ENCODE measurements at places on chromosomes 5 and 9. TPM values are rescaled to one million over a fixed set of nuclear protein-coding genes. Genes with fewer than 3 reads are reported as not detected.

The ADAMTS16 gene
- total RNA-seq = not detected

The FBXL17 gene
- 16.1 TPM for total RNA-seq

The SH3RF2 gene
- 41.2 TPM for total RNA-seq

GRCh38 chr9:135032868-135033460 lies 54.5 kb upstream of the OLFM1 start:
- no peak for DNase-seq
- no peaks in the 10 kb centered on the region for H3K36me3 ChIP-seq
- H3K4me3 ChIP-seq = no peak overlapping the region
- no peak overlapping the region for H3K27ac ChIP-seq

- H3K4me1 ChIP-seq = no peaks in the 10 kb centered on the region
- DNase-seq = no peak
- H3K36me3 ChIP-seq = no peaks in the 10 kb centered on the region
- H3K4me3 ChIP-seq = no peak overlapping the region
- no peak overlapping the region for H3K27ac ChIP-seq
Measured at GRCh38 chr9:90073186-90073945, 468.6 kb downstream of the GADD45G start.

DNA sequence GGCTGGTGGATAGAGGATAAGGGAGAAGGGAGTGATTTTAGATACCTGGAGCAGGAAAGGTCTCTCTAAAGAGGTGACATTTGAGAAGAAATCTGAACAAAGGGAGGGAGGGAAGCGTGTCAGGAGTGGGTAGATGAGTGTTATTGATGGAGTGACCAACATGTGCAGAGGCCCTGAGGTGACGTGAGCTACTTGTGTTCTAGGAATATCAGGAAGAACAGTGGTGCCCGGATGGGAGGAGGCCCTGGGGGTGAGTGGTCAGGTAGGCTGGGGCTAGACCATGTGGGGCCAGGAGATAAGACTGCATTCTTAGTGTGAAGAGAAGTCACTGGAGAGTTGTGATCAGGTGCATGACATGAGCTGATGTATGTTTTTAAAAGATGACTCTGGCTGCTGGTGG lies 256.2 kb downstream of the ARHGAP26 start:
- H3K36me3 ChIP-seq = no peaks in the 10 kb centered on the region
- peaks cover 39% of the 10 kb centered on the region for H3K4me1 ChIP-seq
- no peak for DNase-seq
- no peak overlapping the region for H3K27ac ChIP-seq
- no peak overlapping the region for H3K4me3 ChIP-seq
- H3K27me3 ChIP-seq = no peaks in the 10 kb centered on the region

The CCDC152 gene
- 0.89 TPM for total RNA-seq

GRCh38 chr5:160155017-160155750 lies 35.9 kb upstream of the PWWP2A start:
- no peak overlapping the region for H3K4me3 ChIP-seq
- no peaks in the 10 kb centered on the region for H3K36me3 ChIP-seq
- H3K27me3 ChIP-seq = no peaks in the 10 kb centered on the region
- DNase-seq = no peak
- H3K4me1 ChIP-seq = no peaks in the 10 kb centered on the region

The TSSK1B gene
- not detected for total RNA-seq

- H3K36me3 ChIP-seq = no peaks in the 10 kb centered on the region
- DNase-seq = no peak
- no peak overlapping the region for H3K4me3 ChIP-seq
- H3K4me1 ChIP-seq = no peaks in the 10 kb centered on the region
- no peaks in the 10 kb centered on the region for H3K27me3 ChIP-seq
- no peak overlapping the region for H3K27ac ChIP-seq
Measured at GRCh38 chr5:136714286-136714685, 348.9 kb upstream of the TRPC7 start.

GRCh38 chr5:143208781-143209510 lies 194.5 kb downstream of the NR3C1 start:
- no peak overlapping the region for H3K4me3 ChIP-seq
- H3K27ac ChIP-seq = no peak overlapping the region
- peaks cover 64% of the 10 kb centered on the region for H3K4me1 ChIP-seq

GRCh38 chr5:113330533-113331208 lies 104.1 kb downstream of the TSSK1B start:
- H3K36me3 ChIP-seq = no peaks in the 10 kb centered on the region
- H3K4me1 ChIP-seq = peaks cover 10% of the 10 kb centered on the region
- no peak for DNase-seq

GRCh38 chr9:117687532-117687931 lies 16.7 kb upstream of the TLR4 start:
- H3K4me3 ChIP-seq = no peak overlapping the region
- H3K36me3 ChIP-seq = no peaks in the 10 kb centered on the region
- DNase-seq = no peak
- no peaks in the 10 kb centered on the region for H3K27me3 ChIP-seq
- H3K27ac ChIP-seq = no peak overlapping the region

The SPINK6 gene
- not detected for total RNA-seq

The IFNK gene
- not detected for total RNA-seq

- peaks cover 34% of the 10 kb centered on the region for H3K36me3 ChIP-seq
- DNase-seq = no peak
Measured at GRCh38 chr9:98080326-98080725, 23.8 kb downstream of the NANS start.

DNA sequence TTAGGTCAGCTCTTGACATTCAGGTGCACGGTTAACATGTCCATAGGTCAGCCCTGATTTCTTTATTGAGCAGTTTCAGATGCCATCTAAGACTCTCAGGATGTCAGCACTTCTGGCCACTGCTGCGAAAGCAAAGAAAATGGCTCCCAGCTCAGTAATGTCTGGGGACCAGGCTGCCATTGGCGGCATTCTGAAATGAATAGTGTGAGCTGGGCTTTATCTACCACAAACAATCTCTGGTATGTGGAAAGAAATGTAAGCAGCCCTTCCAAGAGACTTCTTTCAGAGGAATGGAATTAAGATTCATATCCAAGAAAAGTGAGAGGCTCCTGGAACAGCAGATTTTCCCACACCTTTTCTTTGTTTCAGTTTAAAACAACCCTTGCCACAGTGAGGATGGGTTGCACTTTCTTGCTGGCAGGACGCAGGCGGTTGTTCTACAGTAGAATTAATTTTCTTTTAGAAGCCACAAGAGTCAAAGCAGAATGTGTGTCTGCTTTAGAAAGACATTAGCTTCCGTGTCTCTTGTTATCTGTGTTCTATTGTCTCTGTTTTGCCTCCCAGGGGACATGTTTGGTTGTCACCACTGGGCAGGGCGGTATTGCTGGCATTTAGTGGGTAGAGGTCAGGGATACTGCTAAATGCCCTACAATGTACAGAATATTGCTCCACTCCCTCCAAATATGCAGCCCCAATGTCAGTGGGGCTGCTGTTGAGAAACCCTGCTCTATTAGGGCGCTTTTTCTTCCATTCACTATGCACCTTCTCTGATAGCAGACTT lies 149.9 kb upstream of the ANKH start:
- H3K4me3 ChIP-seq = no peak overlapping the region
- no peaks in the 10 kb centered on the region for H3K27me3 ChIP-seq
- peaks cover 13% of the 10 kb centered on the region for H3K4me1 ChIP-seq
- H3K36me3 ChIP-seq = no peaks in the 10 kb centered on the region
- H3K27ac ChIP-seq = no peak overlapping the region

- no peak overlapping the region for H3K4me3 ChIP-seq
- DNase-seq = no peak
- H3K36me3 ChIP-seq = no peaks in the 10 kb centered on the region
Measured at GRCh38 chr9:107899961-107900330, 410.4 kb upstream of the KLF4 start.

All from right atrium auricular region (tissue), 2 donors.